ENCODE measurements at places on chromosomes 6 and 20. TPM values are rescaled to one million over a fixed set of nuclear protein-coding genes. Genes with fewer than 3 reads are reported as not detected.

Gene COL9A3
- 0.42 TPM for polyA plus RNA-seq

Gene MCHR2
- polyA plus RNA-seq: not detected

Gene PTPRK
- 11.1 TPM for polyA plus RNA-seq

Gene IL17A
- not detected for polyA plus RNA-seq

Gene RAE1
- polyA plus RNA-seq: 55.7 TPM

Gene PGM3
- polyA plus RNA-seq: 37.3 TPM

Gene SS18L1
- polyA plus RNA-seq: 13.1 TPM

Gene BNIP5
- not detected for polyA plus RNA-seq

Gene COL19A1
- not detected for polyA plus RNA-seq

Gene SRXN1
- 170 TPM for polyA plus RNA-seq

Gene PSORS1C1
- polyA plus RNA-seq: 3.0 TPM

Gene CRIP3
- polyA plus RNA-seq: 2.1 TPM

Gene RSPO3
- polyA plus RNA-seq: 120 TPM

Gene SMOC2
- polyA plus RNA-seq: not detected

All from A549 (cell line).